Ammon's horn (tissue), 1 donor: ENCODE measurements at places on chromosomes 6 and 20.
A peak's percentile ranks its signal among the peaks of the same experiment; 100 is the strongest.

DNA sequence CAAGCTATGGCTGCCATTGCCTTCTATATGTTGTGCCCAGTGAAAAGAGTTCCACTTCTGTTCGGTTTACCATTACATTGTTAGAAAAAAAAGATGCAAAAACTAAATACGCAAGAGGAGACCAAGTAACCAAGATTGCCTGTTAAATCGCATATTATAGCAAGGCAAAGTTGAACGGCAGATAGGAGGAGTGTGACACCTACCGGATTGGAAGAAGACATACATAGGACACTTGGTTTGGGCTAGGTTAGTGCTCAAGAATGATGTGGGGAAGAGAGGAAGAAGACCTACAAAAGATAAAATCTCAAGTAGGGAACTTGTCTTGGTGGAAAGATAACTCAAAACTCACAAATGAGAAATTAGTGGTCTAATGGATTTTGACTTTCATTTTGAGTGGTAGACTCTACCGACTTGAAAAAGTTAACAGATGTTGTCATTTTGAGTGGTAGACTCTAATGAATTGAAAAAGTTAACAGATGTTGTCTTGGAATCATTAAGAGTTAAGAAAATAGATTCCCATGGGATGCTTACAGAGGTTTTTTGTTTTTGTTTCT, 95.5 kb downstream of the F13A1 start:
- no peak for DNase-seq

DNA sequence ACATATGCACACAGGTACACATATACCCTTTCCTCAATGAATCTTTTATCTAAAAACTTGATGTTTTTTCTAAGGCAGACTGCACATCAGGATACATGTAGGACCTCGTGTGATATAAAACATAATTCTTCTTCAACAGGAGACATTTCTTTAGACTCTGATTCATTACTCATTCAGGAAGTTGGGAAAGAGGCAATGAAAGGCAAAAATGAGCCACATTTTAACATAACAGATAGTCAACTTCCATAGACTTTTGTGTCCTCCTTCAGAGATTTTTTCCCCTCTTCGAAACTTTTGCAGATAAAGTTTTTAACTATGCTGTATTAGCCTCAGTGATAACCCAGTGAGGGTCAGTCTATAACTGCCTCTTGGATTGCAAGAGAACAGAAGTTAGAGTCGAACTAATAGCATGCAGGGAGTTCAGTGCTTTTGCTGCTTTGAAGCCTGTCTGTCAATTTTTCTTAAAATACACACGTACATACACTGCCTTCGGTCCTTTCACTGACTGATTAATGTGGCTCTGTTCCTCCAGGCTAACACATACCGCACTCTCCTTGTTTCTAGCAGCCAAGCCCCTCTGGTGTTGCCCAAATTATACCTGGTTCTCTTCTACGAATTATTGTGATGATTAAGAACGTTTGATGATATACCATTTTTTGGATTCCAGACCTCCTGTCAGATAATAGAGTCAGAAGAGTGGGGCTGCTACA, 562.5 kb upstream of the MAP3K7 start:
- no peak for DNase-seq

DNA sequence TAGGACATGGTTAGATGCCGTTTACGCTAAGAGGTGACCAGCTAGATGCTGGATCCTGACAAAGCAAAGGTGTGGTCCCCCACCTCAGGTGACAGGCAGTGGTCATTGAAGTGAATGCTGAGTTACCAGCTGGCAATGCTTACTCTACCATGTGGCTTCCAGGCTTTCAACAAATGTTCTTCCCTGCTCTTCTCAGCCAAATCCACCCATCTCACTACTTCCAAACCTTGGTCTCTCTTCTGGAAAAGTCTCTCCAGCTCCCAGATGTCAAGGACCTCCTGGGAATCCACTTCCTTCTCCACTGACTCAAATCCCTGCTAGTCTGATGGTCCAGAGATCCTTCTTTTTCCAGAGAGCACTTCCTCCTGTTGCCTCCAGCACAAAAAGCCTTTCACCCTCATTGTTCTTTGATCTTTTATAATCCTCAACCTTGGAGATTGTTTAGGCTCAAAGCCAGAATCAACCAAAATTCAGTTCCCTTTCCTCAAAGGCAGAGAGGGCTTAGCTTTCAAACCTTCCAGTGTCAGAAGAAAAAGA, 228.0 kb downstream of the ZNF217 start:
- DNase-seq, result no peak

GRCh38 chr20:60060006-60060557, 101.9 kb downstream of the CDH26 start:
- DNase-seq, result no peak

DNA sequence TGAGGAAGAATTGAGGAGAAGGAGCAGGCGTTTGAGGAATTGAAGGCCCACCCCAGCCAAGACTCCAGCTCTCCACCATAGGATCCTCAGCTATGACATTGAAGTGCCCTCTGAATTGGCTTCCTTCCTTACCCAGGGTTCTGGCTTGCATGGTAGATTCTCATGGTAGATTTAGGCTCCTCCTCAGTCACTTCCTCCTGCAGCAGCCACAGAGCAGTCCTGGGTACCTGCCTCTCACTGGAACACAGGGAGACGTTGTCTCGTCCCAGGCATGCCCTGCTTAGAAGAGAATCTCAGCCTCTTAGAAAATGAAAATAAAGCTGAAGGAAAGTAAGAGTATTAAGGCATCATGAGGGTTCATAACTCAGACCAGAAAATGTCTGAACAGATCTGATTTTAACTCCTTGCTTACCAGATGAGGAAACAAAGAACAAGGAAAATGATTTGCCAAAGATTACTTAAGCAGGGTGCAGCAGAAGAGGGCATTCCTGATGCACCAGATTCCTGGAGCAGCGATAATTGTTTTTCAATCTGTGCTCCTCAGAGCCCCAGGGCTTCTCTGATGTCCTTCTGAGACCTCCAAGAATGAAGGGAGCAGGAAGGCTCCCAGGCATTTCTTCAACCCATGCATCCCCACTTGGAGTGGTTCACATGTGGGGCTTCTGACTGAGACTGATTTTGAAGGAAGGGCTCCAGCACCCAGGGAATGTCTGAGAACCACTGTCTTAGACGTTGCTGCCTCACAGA, 219.8 kb downstream of the HIVEP2 start:
- no peak for DNase-seq

GRCh38 chr6:116564311-116564710, 7.0 kb upstream of the RWDD1 start:
- DNase-seq, result no peak

DNA sequence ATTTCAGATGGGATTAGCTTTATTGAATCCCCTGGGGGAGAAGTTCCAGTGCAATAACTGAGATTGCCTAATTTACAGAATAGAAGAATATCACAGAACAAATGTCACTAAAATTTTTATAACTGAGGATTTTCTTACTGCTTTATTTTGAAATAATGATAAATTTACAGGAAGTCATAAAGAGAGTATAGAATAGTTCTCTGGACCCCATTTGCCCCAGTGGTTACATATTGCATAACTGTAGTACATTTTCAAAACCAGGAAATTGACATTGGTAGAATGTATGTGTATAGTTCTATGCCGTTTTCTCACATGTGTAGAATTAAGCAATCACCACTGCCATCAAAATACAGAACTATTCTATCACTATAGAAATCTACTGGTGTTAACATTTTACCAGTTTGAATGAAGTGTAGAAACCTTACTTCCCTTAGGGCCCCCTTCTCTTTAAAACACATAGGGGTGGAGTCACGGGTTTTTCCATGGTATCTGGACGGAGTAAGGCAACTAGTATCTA, 18.3 kb downstream of the KIF6 start:
- no peak for DNase-seq

DNA sequence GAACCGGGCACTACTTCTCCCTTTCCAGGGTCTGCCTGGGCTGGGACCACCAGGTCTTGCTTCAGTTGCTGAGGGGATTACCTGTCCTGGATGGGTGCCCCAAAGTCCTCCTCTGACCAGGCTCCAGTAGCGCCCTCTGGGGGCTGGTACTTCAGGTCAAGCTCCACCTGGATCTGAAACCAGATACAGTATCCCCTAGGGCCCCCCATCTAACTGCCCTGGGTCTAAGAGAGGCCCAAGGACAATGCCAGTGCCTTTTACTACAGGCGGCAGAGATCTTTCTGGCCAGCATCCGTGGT, 11.2 kb upstream of the SPAG4 start:
- DNase-seq, result no peak

GRCh38 chr20:37650661-37651060, 43.2 kb upstream of the CTNNBL1 start:
- DNase-seq, result no peak

GRCh38 chr6:40706178-40706577, 119.0 kb upstream of the LRFN2 start:
- no peak for DNase-seq

DNA sequence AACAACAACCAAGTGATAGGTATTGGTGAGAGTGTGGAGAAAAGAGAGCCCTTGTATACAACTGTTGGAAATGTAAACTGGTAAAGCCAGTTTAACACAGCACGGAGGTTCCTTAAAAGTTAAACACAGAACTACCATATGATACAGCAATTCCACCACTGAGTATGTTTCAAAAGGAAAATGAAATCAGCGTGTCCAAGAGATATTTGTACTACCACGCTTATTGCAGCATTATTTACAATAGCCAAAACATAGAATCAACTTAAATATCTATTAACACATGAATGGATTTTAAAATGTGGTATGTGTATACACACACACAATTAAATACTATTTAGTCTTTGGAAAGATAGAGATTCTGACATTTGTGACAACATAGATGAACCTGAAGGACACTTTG, 1.1 kb downstream of the PTCHD4 start:
- DNase-seq, result no peak

DNA sequence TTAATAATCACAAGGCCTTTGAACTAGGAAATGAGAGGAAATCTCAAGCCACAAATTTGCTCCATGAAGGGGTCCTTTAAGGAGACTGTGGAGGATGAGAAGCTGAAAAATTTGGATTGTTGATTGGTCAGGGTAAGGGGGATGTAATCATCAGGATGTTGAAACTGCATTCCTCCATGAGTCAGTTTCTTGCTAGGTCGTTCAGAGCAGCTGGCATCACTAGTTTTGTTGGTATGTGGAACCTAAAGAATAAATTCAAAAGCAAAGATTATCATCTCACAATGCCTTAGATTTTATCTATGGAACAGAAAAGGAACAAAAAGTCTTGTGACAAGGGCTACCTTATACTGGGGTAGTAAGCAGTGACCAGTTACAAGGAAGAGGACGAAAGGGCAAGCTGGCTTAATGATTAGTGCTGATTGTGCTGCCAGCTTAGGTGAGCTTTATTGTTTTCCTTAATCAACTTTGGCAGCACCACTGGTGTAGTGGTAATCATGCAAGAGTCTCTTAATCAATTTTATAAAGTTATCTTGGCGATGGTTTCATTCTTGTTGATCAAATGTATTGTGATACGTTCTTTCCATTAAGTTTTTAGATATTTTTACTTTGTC, 36.6 kb downstream of the CRISP2 start:
- DNase-seq, result no peak

DNA sequence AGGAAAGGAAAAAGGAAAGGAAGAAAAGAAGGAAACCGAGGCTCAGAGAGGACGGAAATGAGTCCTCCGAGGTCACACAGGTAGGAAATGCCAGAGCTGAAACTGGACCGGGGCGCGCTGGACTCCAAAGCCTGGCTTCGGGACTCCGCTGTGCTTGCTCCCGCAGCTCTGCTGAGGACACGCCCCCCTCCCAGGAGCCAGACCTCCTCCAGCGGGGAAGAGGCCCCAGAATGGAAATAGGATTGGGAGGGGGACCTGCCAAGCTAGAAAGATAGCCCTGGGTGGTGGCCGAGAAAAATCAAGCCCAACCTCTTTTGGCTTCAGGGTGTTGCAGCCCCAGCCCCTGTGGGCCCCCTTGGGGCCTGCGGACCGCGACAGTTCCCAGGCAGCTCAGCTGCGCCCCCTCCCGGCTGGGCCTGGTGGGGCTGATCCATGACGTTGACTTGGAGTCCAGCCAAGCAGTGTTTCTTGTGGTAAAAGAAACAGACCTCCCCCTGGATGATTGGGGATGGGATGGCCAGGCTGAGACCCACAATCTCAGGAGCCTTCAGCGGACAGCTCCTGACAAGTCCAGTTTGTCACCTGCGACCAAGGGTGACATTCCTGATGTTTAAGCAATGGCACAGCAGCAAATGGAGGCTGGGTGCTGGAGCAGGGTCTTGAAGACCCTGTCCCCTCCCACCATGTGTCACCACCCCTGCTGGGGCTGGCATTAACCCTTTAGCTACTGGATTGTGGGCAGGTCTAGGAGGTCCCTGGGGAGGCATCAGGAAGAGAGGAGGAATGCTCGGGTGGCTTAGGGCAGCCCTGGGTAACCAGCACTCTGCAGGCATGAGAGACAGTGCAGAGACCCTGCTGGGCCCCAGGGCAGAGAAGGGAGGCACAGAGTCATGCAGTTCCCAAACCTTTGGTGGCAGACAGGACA, 55.4 kb downstream of the RIPOR3 start:
- DNase-seq, result no peak

DNA sequence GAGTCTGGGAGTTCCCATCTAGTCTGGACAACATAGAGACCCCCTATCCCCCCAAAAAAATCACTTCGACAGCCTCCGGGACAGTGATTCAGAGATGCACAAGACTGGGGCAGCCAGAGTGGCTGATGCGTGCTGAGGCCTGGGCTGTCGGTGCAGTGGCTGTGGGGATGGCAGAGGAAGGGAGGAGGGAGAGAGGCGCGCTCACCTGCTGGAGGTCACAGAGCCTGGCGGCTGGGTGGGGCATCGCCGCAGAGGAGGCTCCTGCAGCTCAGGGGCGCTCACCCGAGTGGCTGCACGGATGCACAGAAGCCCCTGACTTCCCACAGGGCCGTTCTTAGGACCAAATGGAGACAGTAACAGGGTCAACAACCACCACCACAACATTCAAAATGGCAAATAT, 182.8 kb downstream of the SMOC2 start:
- DNase-seq, result no peak

GRCh38 chr20:62308102-62308822, 5.5 kb downstream of the ADRM1 start:
- DNase-seq, result peak; percentile 51

DNA sequence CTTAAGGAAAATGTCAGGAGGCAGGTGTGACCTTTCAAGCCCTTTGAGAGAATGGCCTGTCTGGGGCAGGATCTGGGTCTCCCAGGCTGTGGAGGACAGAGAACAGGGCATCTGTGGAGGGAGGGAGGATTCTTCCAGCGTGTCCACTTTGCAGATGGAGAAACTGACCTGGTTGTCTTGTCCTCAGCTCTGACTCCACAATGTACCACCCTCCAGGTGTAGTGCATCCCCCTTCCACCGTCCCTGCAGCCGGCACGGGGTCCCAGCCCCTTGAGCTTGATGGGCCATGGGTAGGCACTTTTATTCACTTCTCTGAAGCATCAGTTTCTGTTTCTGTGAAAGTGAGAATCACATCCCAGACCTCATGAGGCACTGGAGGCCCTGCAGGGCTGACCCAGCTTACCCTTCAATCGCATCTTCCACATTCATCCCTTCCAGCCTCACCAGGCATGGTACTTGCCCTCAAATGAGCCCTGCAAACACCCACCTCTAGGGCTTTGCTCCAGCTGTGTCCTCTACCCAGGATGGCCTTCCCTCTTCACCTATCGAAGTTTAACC, 4.6 kb upstream of the TGM2 start:
- DNase-seq, result no peak

DNA sequence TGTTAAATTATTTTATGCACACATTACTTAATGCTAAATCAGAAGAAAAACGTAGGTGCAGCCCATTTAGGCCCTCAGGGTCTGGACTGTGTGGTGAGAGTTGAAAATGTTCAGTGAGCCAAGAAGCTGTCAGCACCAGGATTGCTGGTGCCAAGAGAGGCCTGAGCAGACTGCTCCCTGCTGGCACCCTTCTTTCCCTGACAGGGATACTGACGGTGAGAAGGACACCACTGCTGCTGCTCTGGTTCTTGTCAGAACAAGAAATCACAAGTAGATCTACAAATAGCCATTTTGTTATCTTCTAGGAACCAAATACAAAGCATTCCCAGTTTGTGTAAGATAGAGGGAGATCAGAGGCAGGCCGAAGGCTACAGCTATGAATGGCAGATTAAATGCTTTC, 48.7 kb upstream of the CRISP1 start:
- peak; percentile 4 for DNase-seq
